ENCODE measurements at places on chromosomes 5 and 9. TPM values are rescaled to one million over a fixed set of nuclear protein-coding genes. Genes with fewer than 3 reads are reported as not detected.

DNA sequence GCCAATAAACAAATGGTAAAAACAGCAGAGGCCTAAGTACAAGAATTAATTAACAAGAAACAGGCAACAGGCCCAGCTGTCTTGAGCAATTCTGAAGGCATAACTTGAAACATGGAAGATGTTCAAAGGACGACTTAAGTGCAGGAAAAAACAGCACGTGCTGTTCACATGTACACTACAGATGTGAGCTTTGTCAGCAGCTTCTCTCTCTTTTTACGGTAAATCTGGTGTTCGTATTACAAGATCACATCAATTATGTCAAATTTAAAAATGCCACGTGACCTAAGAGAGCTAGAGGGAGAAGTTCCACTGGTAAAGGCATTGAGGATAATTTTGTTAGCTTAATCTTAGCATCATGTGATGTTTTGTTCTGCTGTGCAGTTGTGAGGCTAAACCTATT, 281.1 kb downstream of the PSAT1 start:
- no peak for DNase-seq

GRCh38 chr9:121053544-121053943, 3.5 kb upstream of the C5 start:
- no peak for DNase-seq

DNA sequence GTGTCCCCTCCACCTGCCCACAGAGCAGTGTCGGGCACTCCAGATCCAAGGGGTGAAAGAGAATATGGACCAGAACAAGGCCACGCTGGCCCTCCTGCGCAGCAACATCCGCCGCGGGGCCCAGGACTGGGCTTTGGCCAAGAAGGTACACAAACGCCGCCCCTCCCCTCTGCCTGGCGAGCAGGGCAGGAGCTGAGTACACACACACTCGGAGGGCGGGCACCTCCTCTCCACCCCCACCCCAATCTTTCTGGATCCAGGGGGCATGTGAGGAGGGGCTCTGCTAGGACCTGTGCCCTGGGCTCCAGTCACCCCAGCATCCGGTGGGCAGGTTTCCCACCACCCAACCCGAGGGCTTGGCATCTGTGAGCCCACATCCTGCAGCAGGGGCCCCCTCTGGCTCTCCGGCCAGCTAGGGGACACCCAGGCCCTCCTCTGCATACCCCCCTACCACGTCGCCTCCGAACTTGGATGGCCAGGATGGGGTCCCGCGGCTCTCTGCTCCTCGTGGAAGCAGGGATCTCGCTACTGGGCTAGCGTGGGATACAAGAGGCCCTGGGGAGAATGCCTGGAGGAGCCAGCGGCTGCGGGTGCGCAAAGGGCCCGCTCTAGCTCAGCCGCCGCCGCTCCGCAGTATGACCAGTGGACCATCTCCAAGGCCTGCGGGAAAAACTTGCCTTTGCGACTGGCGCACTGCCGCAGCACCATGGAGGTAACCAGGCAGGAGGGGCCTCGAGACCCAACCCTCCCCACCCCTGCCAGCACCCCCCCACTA, 3.1 kb downstream of the CCDC183 start:
- no peak for DNase-seq

Gene MED27
- total RNA-seq = 51.9 TPM

Gene DCTN3
- 122 TPM for total RNA-seq

GRCh38 chr9:19184144-19184917, 46.2 kb upstream of the DENND4C start:
- peak; percentile 90 for DNase-seq

- no peak for DNase-seq
These were observed 285.0 kb downstream of the ZSWIM6 start for GRCh38 chr5:61617039-61617438.

Gene IL3
- not detected for total RNA-seq

DNA sequence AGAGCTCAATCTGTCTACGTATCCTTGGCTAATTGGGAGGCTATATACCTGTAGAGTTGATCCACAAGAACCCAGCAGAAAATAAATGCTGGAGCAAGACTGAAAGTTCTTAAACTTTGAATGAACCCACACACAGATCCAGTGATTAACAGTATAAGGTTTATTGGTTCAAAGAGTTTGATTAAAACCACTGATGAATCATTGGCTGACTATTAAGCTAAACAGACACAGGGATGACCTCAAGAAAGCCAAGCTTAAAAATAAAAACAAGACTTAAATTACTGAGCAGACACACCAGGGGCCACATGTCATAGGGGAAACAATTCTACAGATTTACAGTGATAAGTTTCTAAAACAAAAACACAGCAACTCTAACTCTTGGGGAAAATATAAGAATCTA, 163.6 kb downstream of the SPATA31D1 start:
- DNase-seq = peak; percentile 84

Gene APBA1
- 3.8 TPM for total RNA-seq

DNA sequence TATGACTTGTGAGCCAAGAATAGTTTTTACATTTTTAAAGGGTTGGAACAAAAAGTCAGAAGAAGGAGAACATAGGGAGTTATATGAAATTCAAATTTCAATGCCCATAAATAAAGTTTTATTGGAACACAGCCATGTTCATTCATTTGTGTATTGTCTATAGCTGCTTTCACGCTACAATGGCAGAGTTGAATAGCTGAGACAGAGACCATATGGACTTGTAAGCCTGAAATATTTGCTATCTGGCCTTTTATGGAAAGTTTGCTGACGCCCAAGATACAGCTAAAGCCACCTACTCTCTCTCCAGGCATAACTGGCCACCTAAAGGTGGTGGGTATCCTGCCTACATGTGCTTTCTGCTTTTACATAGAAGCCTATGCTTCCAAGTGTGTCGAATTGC, 10.9 kb downstream of the DAB2IP start:
- no peak for DNase-seq
